ENCODE measurements at places on chromosomes 4 and X.

GRCh38 chr4:15894393-15894792 lies 44.1 kb downstream of the FGFBP1 start:
- DNase-seq = no peak

DNA sequence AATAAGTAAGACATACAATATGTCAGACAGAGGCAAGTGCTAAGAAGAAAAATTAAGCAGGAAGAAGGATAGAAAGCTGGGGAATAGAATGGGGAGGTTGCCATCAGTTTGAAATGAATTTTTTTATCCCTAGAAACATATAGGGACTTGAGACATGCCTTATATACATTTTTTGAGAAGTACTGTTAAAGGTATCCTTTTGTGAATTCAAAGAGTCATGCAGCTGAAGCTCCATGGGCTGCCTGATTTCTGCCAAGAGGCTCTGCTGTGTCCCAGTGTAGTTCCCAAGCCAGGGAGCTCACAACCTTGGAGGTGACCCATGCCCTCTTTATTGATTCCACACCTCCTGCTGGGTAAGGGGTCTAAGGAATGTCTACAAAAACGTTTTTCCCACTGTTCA lies 564.6 kb upstream of the DIPK2B start:
- no peak for DNase-seq

DNA sequence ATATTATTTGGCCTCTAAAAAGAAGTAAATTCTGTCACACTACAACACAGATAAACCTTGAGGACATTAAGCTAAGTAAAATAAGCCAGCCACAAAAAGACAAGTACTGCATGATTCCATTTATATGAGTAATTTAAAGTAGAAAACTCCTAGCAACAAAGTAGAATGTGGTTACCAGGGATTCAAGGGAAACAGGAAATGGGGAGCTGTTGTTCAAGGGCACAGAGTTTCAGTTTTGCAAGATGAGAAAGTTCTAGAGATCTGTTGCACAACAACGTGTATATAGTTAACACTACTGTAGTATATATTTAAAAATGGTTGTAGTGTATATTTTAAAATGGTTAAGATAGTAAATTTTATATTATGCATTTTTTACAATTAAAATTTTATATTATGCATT lies 25.4 kb downstream of the SEC31A start:
- no peak for DNase-seq

DNA sequence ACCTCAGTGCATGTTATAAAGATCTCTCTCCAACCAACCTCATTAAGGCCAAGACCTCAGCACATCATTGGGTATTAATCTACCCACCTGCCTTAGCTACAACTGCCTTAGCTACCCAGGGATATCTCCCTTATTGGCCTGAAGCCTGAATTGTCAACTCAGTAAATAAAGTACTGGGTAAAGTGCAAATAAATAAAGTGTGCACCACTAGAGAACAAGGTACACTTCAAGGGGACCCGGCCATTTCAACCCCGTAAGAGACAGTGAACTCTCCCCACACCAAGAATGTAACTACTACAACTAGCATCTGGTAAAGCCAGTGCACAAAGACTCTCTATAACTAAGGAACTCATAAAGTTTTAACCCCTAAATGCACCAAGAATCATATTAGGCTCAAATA lies 61.7 kb upstream of the POU3F4 start:
- DNase-seq = no peak

DNA sequence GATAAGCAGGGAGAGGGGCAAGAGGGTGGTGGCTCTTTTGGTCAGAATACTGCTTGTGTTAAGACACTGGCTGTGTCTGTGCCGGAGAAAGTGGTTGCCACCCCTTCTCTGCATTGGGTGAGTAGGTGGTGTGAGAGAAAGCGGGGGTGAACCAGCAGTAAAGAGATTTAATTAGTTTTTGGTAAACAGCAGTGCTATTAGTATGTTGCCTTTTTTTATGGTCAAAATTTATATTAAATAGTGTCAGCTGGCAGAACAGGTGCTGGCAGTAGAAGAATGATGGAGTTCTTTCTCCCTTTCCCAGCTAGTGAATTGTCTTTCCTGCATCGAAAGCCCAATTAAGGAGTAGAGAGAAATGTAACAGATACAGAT lies 181.6 kb downstream of the LARP7 start:
- peak; percentile 48 for DNase-seq

DNA sequence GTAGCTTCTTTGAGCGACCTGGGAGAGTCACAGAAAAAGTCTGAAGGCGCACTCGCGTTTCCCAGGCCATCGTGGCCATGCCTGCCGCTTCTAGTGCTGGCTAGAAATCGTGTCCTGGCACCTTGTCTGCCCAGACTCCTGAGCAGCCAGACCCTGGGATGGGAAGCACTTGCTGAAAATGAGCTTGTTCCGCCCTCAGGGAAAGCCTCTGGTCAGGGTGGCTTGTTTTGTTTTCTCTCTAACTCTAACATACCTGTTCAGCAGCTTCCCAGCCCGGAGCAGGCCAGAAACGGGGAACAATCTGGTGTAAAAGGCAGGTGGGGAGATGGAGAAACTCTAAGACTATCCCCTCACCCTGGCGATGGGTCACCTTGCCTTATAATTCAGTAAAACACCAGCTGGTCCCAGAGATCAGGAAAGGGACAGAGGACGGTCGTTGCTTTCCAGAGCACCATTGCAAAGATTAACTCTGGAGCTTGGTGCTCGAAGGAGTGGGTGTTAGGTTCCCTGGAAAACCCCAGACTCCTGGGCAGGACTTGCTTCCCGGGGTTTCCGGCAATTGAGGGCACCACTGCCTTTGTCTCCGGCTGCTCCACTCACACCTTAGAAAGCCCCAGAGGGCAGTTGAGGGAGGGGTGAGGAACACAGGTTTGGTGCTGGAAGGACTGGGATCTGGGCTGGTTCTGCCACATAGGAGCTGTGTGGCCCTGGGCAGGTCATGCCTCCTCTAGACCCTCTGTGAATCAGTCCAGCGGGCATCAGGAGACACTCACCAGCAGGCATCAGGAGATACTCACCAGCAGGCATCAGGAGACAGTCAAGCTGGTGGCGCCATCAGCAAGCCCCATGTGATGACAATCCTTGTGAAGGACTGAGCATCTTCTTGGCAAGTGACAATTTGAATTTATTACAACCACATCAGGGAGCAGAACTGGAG lies 4.5 kb upstream of the SH3TC1 start:
- DNase-seq = no peak

- DNase-seq = no peak
Measured at GRCh38 chr4:70709611-70710205, 12.1 kb upstream of the RUFY3 start.

- no peak for DNase-seq
Measured at GRCh38 chrX:42544883-42545282, 233.1 kb downstream of the PPP1R2C start.

DNA sequence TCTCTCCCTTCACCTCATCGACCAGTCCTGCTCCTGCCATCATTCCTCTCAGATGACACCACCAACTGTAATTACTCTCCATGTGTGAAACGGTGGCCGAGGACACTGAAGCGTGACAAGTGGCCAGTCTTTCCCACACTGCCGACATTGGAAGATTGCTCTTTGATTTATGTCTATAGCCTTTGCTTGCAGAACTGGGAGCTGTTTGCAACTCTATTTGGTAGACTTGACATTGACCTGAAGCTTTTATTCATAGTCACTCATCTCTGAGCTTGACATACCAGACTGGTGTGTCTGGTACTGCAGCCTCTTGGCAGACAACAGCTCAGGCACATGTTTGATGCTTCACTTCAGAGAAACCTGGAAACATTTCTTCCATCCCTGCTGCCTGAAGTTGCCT lies 121.8 kb upstream of the GALNT7 start:
- DNase-seq = no peak

GRCh38 chr4:61934198-61934597 lies 734.1 kb downstream of the ADGRL3 start:
- DNase-seq = no peak

DNA sequence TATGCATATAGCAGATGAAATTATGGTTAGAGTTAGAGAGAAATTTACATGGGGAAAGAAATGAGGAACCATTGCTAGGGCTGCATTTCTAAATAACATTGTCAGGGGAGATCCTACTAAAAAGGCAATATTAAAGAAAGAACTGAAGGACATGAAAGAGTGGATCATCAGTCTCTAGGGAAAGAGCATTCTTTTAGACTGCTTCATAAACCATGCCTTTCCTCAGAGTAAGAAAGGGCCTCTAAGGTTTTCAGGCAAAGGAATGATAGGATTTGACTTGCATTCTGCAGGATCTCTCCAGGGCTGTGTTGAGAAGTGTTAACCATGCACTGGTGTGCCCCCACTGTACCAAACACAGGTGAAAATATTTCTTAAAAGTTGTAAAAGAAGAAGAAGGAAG lies 385.4 kb upstream of the MAD2L1 start:
- no peak for DNase-seq

DNA sequence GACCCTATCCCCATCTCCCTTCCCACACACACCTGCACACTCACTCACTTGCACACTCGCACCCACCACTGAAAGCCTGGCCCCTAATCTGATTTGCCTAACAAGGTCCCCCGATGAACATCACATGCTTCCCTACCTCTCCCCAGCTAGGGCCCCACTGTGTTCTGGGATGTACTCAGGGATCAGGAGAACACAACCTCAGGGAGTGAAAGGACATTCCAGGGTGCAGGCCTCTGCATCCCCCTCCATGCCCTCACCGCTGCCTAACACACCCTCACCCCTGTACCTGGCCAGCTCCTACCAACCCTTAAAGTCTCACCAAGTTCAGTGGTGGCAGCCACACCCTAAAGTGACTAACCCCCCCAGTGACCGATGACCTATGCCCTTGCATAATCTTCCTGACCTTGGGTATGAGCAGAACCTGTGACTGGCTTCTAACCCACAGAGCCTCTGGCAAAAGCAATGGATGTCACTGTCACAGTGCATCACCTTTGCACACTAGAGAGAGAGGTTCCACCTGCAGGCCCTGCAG lies 2.4 kb upstream of the AFAP1 start:
- DNase-seq = no peak

- DNase-seq = peak; percentile 11
Measured at GRCh38 chr4:153064571-153064970, 128.4 kb downstream of the FHDC1 start.

- DNase-seq = no peak
Measured at GRCh38 chr4:99436976-99437722, 2.0 kb upstream of the ADH7 start.

DNA sequence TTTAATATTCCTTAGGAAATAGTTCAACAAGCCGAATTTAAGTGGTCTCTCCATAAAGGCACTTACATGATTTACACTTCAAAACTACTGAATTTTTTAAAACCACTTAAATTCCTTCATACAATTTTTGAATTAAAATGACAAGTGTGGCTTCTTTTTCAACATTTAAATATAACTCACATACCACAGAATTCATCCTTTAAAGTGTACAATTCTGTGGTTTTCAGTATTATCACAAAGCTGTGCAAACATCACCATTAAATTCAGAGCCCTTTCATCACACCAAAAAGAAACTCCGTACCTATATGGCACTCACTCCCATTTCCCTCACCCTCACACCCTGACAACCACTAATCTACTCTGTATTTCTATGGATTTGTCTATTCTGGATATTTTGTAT lies 200.9 kb upstream of the MAB21L2 start:
- no peak for DNase-seq

- DNase-seq = no peak
Measured at GRCh38 chr4:110492522-110492921, 16.6 kb downstream of the ENPEP start.

DNA sequence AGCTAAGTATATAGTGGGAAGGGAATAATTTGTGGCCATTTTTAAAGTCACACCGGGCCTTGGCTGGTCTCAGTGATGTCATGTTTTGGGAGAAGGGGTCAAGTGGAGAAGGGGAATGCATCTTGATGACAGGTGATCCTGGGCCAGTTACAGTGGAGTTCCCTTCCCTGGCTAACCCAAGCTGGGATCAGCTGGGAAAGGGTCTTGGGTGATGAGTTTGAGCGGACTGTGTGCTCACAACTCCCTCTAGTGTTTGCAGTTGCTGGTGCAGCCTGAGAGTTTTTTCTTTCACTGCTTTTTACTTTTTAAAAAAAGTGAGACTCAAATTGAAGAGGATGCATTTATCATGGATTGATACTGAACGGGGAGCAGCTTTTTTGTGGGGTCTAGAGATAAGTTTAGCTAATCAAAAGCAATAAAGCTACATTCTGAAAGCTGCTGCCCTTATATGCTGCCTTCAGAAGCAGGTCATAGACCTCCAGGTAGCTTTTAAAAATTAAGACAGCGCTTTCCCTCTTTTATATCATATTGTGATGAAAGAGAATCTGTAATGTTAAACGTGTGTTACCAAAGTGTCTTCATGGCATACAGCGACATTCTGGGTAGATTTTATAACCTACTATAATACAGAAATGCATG lies 164.7 kb downstream of the DCLK2 start:
- peak; percentile 74 for DNase-seq

- no peak for DNase-seq
Measured at GRCh38 chr4:37197899-37198298, 46.6 kb upstream of the NWD2 start.

DNA sequence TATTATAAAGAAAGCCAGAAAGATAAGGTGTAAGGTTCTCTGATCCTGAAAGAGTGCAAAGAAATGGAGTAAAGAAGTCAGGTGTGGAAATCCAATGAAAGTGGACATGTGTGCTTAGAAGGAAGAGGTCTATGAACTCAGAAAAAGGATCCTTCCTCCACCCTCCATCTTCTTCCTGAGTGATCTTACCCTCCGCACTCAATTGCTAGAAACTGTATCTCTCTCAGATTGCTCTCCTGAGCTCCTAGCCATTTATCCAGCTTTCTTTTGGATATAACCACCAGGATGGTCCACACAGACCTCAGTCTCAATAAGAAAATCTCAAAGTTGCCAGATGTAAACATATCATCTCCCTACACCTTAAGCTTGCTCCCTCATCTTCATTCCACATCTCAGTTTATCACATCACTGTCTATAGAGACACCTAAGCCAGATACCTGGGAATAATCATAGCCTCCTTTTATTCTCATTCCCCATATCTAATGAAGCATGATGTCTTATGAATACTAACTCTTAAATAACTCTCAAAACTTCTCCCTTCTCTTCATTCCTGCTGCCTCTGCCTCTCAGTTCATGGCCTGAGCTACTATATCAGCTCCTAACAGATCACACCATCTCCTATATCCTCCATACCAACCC lies 573 bp downstream of the SERPINA7 start:
- DNase-seq = no peak

All from SK-N-SH (cell line).